Gastrocnemius medialis (tissue), 4 donors: ENCODE measurements at places on chromosomes 16 and 17.

GRCh38 chr17:80945736-80946135, 45.9 kb upstream of the CHMP6 start:
- no peak for DNase-seq

DNA sequence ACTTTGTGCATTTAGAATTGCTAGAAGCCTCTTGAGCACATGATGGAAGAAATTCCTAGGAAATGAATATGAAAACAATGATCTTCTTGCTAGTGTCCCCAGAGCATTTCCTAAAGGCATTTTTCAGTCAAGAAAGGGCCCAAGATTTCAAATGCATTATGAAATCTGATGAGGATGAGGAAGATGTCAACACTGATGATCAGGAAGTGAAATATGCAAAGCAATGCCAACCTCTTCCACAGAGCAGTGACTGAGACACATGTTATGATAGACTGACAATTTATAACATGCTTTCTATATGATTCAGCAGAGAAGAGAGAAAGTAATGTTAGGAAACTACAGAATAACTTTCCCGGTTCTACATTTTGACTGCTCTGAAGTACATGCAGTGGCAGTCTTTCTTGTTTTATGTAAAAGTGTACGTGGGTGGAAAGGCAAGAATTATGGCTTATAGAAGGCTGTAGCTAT, 859.1 kb upstream of the GOT2 start:
- DNase-seq = no peak

- peak; percentile 32 for DNase-seq
Observed at GRCh38 chr17:69500911-69501429, 86.5 kb downstream of the MAP2K6 start.

DNA sequence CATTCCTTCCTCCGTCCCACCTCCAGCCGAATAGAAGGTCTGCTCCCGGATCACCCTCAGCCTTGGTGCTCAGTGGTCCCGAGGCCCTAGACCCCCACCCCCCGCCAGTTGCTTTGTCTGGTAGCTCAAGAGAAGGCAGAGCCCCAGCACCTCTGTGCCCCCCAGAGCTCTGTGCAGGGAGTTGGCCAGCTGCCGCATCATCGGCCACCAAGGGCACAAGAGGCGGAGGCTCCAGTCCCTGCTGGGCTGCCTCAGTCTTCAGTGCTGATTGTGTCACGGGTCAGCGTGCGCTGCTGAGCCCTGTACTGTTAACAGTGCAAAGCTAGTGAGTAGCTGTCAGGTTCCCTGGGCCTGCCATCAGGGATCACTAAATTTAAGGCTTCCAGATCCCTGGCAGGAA, 22.2 kb upstream of the DRG2 start:
- DNase-seq = no peak

- no peak for DNase-seq
Observed at GRCh38 chr16:12345349-12345748, 368.8 kb downstream of the SNX29 start.

DNA sequence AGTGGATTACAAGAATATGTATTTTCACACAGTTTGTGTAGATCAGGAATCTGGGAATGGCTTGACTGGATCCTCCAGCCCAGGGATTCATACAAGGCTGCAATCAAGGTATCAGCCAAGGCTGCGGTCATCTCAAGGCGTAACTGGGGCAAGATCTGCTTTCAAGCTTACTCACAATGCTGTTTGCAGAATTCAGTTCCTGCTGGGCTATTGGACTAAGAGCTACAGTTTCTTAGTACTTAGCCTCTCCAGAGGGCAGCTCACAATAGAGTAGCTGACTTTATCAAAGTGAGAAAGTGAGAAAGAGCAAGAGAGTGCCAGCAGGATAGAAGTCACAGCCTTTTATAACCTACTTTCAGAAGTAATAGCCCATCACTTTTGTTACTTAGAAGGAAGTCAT, 211.0 kb downstream of the MAP2K6 start:
- DNase-seq = no peak

DNA sequence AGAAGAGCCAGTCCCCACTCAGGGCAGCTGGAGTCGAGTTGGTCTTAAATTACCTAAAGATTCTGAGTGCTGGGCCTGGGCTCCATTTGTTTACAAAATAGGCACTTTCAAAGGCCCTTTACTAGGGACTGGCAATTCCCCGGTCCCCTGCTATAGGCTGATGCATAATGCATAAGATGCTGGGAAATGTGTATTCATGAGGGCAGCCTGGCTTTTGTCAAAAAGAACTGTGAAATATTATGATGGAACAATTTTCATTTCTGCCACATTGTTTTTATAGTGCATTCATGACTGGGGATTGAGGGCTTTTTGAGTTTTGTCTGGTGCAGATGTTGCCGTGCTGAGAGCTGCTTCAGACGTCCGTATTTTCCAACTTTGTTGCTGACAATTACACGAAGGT, 617.0 kb upstream of the CDH5 start:
- DNase-seq = no peak

DNA sequence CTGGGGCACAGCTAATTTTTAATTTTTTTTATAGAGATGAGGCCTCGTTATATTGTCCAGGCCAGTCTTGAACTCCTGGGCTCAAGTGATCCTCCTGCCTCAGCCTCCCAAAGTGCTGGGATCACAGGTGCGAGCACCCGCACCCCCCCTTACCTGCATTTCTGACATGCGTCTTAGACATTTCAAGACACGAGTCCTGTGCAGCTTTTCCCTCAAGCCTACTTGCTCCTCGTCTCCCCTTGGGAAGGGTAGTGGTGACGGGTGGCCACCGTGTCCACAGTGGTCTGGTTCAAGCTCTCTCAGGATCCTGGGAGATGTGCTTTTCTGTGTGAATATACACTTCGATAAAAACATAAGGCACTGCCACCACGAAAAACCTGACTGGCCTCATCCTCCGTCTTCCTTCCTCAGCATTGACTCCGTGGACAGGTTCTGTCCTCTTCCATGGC, 9.6 kb downstream of the CANT1 start:
- DNase-seq = no peak

- no peak for DNase-seq
Observed at GRCh38 chr16:80158766-80159165, 382.0 kb upstream of the DYNLRB2 start.
